Fibroblast of skin of right biceps (primary cell): ENCODE measurements at places on chromosomes 11 and 22.

GRCh38 chr11:35308157-35308556 lies 111.2 kb downstream of the SLC1A2 start:
- DNase-seq, result no peak

- no peak for DNase-seq
Observed at GRCh38 chr11:30573951-30574350, 12.2 kb downstream of the MPPED2 start.

- no peak for DNase-seq
Observed at GRCh38 chr11:58193391-58193790, 4.5 kb downstream of the OR9Q2 start.

DNA sequence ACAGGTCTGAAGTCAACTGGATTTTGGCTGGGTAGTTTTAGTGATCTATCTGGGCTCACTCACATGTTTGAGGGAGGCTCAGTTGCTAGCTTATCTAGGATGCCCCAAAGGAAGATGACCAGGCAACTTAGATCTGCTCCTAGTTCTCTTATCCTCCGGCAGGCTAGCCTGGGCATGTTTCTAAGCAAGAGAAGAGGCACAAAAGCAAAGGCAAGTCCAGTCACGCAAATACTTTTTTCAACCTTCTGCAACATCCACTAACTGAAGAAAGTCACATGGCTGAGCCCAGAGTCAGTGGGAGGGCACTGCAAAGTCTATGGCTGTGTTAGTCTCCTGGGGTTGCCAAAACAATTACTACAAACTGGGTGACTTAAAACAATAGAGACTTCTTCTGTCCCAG lies 32.9 kb upstream of the FSHB start:
- DNase-seq, result no peak

DNA sequence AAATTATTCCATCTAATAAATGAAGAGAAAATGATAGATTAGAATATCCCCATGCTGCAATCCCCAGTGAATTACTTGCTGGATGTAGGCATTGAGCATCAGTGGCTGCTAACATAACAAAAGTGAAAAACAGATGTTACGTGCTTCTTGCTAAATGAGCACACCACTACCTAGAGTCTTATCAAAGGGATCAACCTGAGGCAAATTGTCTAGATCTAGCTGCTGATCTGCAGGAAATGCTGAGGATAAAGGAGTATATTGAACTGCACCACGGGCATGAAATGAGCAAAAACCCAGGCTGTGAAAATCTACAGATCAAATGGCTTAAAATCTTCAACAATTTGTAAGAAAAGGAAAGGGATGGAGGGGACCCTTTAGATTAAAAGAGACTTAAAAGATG lies 45.3 kb upstream of the SCUBE2 start:
- DNase-seq, result no peak

- DNase-seq, result no peak
Observed at GRCh38 chr11:117761993-117762392, 35.0 kb downstream of the DSCAML1 start.

- DNase-seq, result no peak
Observed at GRCh38 chr11:88353386-88353785, 15.8 kb upstream of the CTSC start.

GRCh38 chr11:35375332-35376117 lies 43.8 kb downstream of the SLC1A2 start:
- DNase-seq, result no peak

- no peak for DNase-seq
Observed at GRCh38 chr11:87331273-87331672, 293.5 kb downstream of the TMEM135 start.

DNA sequence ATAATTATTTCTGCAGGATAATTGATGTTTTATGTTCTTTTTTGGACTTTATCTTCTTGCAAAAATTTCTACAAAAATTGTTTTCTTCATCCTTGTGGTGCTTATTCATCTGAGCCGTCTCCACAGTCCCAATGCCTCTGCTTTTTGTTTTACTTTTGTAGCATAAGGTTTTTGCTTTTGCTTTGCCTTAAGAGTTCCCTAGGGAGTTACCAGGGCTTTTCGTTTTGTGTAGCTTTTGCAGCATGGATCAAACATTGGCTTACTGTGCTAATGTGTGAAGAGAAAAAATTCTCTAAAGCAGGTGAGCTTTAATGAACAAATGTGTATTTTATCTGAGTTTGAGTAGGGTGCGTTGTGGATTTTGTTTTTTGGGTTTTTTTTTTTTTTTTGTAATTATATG lies 11.8 kb downstream of the XBP1 start:
- DNase-seq, result no peak

DNA sequence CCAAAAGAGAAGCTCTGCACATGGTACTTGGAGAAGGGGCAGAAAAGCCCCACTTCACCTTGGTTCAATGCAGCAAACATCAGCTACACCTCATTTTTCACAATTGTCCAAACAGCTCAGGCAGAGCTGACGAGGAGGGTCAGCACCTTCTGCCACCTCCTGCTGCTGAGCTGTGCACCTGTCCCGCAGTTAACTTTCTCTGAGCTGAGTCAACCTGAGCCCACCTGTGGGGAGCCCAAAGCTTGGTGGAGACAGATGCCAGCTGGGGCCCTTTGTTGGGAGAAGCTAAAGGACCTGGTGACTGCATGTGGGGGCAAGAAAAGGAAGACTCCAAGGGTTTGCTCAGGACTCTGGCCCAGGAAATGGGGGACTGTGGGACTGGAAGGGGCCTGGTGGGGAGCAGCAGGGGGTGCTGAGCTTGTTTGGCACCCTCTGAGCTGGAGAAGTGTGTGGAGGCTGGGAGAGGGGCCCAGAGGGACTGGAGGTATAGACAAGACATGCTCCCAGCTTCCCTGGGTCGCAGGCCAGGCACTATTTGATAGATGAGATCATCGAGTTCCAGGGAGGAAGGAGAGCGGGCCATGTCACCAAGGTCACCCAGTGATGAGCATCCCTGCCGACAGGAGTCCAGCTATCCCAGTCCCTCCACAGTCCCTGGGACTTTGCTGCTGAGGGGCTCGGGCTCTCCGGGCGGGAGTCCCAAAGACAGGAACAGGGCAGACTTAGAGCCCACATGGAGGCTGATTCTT lies 53.5 kb downstream of the KCNJ4 start:
- no peak for DNase-seq

GRCh38 chr11:100791103-100791502 lies 104.0 kb downstream of the ARHGAP42 start:
- no peak for DNase-seq

- DNase-seq, result peak; percentile 41
Observed at GRCh38 chr11:25910086-25910485, 421.8 kb upstream of the ANO3 start.

DNA sequence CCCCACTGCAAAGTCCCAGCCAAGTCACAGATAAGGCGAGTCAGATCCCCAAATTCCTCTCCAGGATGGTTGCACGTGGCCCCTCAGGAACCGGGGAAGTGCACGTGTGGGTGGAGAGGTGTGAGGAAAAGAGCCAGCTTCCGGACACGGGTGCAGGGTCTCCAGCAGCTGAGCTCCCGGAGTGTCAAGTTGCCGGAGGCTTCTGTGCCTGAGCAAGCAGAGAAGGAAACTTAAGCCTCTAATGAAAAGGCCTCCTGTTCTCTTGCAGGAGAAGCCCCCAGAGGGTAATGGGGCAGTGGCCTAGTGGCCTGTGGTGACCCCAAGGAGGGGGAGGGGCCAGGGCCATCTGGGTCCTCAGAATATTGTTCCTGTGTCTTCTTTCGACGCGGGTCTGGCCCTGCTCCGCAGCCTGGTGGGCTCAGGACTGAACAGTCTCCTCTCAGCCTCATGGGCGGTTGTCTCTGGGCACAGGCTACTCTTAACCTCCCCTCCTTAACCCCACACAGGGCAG lies 147.9 kb downstream of the FEZ1 start:
- DNase-seq, result no peak

DNA sequence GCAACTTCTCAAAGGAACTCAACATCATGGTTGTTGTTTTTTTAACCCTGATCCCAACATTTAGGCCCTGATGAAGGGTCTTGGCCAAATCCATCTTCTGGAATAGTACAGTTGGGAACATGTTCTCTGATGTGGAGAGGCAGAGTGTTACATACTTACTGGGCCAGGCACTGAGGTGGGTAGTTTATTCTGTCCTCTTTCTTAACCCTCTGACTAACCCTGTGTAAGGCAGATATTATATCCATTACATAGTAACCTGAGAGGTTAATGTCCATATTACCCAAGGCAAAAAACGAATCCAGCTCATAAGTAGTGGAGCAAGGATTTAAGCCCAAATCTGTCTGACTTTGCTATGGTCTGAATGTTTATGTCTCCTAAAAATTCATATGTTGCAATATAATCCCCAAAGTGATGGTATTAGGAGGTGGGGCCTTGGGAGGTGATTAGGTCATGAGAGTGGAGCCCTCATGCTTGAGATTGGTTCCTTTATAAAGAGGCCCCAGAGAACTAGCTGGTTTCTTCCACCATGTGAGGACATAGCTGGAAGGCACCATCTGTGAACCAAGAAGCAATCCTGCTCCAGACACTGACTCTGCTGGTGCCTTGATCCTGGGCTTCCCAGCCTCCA lies 16.3 kb downstream of the PPFIBP2 start:
- no peak for DNase-seq

DNA sequence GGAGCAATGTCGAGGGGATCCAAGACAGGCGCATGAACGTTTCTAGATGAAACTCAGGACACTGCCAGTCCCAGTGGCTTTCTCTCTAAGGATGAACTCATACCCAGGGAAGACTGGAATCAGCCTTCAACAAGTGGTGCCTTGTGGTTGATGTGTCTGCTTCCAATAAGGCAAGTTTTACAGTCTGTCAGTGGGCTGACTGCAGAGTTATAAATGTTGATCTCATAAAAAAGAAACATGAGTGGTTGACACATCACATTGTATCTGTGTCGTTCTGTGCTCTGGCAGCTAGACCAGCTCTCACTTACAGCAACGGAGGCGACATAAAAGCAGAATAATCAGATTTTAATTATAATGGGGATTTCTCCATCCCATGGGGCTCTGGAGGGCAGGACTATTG lies 96.7 kb downstream of the SNX19 start:
- peak; percentile 73 for DNase-seq

DNA sequence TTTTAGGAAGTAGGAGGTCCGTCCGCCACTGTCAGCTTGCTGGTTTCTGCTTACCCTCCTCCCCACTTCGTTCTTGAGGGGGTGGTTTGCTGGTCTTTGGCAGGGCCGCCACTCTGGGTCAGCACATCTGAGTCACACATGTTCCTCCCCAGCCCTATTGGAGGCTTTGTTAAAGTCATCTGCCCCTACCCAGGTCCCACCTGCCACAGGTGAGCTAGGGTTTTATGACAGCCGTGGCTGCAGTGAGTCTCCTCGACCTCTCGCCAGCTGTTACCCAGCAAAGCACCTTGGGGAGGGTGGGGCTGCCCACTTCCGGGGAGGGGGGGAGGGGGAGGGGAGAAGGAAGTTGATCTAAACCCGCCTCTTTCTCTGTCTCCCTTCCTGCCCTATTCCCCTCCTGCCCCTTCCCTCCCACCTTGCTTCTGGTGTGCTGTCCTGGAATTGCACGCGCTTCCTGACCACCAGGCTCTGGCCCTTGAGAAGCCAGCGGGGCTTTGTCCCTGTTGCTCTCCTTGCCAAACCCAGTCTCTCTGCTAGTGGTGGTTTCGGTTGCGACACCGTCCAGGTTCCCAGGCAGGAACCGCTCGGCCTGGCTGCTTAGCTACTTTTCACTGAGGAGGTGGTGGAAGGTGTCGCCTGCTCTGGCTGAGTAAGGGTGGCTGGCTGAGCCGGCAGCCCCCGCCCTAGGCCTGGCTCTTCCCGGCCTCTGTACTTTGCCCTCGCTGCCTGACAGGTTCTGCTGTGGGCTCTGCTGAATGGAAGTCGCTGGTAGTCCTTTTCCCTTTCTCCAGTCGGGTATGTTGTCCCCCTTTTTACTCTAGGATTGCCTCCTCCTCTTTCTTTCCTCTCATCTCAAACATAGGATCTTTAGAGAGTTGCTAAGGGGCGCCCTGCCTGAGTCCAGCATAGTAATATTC lies 28.5 kb downstream of the RCOR2 start:
- DNase-seq, result peak; percentile 50

DNA sequence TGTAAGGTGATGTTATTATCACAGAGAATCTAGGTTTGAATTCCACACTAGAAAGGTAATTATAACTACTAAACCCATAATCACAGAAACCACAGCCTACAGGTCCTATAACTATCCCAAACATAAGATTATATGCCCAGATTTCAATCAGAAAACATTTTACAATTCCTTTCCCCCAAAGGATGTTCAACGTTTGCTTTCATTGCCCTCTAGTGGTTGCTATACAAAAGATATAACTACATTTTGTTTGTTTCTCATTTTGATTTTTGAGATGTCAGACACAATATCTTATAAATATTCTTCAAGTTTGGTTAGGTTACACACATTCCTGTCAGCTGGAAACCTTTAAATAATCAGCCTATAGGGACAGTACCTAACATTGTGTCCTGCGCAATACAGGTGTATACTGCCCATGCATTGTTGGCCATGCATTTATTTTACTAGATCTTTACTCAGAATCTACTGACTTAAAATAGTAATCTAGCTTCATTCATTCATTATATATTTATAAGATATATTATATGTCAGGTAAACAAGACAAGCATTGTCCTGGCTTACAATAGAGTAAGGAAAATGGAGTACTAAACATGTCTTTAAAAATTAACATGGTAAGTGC lies 530.5 kb upstream of the CCDC90B start:
- peak; percentile 28 for DNase-seq

GRCh38 chr11:126334659-126335462 lies 20.6 kb upstream of the ST3GAL4 start:
- DNase-seq, result peak; percentile 72

- DNase-seq, result peak; percentile 38
Observed at GRCh38 chr22:41094041-41094593, 1.7 kb downstream of the EP300 start.

DNA sequence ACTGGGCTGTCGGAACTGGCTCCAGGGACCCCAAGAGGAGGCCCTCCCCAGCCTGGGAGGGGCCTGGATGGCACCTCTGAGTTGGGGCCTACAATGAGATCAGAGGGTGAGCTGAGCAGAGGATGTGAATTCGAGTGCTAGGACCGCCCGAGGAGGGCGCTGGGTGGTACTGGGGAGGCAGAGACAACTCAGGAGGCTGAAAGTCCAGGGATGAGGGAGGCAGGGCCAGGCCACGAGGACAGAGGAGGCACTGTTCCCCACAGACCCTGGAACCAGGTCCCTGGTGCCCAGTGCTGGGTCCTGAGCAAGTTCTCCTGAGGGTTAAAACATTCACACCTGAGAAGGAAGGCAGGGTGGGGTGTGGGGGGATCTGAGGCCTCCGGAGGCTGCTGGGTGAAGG lies 218.0 kb downstream of the CTTN start:
- no peak for DNase-seq

GRCh38 chr22:33766091-33766490 lies 154.2 kb downstream of the LARGE1 start:
- DNase-seq, result no peak

GRCh38 chr22:32396746-32397145 lies 15.3 kb downstream of the RTCB start:
- DNase-seq, result no peak
